ENCODE measurements at places on chromosomes 2 and 18.

DNA sequence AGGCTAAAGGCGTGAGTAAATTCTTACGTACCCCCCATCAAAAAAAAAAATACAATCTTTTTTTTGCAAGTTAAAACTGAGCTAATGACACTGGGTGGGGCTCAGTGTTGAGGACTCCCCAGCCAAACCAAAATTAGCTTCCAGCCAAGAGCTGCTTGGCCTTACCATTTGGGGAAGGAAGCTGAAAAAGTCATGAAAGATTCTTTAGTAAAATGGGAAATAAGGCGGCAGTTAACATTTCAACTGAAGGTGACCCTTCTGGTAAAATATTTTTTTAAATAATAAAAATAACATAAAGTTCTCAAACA, 16.4 kb downstream of the SMAD7 start:
- no peak for DNase-seq

DNA sequence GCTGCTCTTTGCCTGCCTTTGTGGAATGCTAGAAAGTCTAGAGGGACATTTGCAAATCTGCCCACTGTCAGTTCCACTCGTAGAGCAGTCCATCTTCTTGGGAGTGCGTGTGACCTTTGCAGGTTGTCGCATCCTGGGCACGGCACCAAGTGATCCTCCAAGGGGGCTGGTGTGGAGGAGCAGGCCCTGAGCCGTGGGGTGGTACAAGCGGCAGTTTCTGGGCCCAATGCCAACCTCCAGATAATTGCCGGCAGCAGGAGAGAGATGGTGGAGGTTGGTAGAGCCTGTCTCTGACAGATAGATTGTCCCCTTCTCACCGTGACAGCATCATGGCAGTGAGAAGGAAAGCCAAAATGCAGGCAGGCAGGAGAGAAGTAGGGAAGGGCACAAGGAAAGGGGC, 150.7 kb upstream of the SLC14A2 start:
- DNase-seq = no peak

- peak; percentile 95 for DNase-seq
These were observed 56.7 kb downstream of the CYRIA start for GRCh38 chr2:16608661-16609643.

- no peak for DNase-seq
These were observed 9.4 kb downstream of the ITGAV start for GRCh38 chr2:186599186-186599778.

DNA sequence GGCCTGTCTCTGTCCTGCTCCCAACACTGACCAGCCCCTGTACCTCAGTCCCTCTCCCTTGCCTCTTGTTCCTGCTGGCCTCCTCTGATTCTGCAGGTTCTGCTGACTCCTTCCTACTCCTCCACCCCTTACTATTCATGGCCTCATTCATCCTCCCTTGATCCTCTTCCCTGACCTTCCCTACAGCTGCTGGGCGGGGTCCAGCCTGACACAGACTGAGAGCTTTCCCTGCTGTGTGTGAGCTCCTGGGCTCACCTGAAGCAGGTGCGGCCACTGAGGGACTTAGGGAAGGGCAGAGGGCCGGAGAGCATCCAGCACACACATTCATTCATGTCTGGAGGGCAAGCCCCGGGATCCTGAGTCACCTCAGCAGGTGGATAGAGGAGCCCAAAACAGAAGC, 185.6 kb downstream of the CTIF start:
- no peak for DNase-seq

GRCh38 chr2:54574107-54574859, 118.2 kb downstream of the SPTBN1 start:
- DNase-seq = no peak

- DNase-seq = no peak
These were observed 56.1 kb downstream of the LTBP1 start for GRCh38 chr2:33002863-33003262.

- DNase-seq = no peak
These were observed 453.0 kb downstream of the GALR1 start for GRCh38 chr18:77702686-77703085.

- DNase-seq = no peak
These were observed 40.4 kb downstream of the PTPN2 start for GRCh38 chr18:12843420-12844350.

- no peak for DNase-seq
These were observed 599.9 kb downstream of the RNF144A start for GRCh38 chr2:7517088-7517487.

- no peak for DNase-seq
These were observed 115.4 kb upstream of the ZNF521 start for GRCh38 chr18:25467226-25467987.

DNA sequence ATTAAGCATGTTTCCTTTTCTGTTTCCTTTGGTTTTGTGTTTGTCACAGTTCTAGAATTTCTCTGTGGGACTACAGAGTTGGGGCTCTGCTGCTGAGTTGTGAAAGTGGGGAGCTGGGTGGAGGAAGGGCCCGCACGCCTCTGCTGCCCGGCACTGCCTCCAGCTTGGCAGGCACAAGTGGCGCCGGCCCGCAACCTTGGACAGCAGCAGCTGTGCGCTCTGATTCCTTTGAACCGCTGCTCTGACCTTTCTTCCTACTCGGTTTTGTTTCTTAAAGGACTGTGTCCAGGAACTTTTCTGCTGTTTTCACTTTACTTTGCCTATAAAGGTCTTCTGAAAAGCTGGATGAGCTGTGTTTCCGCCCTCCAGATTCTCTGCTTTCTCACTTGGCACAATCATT, 137.6 kb upstream of the ALPP start:
- DNase-seq = no peak

- DNase-seq = no peak
These were observed 105.8 kb downstream of the SOCS6 start for GRCh38 chr18:70394672-70395071.

DNA sequence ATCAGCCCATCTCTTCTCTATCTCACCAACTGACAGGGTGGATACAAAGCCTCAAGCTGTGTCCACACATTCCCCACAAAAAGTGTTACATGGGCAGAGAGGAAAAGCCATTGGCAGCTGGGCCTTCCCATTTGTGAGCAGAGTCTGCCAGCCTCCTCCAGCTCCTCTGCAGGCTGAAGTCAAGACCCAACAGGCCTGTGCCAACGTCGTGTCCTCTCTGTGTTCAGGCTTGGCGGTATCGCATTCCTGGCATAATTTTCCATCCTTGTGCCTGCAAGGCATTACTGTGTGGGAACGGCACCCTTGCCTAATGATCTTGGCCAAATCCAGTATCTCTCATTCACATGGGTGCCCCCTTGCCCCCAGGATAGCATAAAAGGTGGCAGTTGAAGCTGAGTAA, 41.5 kb upstream of the APCDD1 start:
- DNase-seq = no peak

GRCh38 chr2:190653931-190654330, 5.0 kb downstream of the NAB1 start:
- DNase-seq = no peak

- no peak for DNase-seq
These were observed 130.2 kb upstream of the DLX2 start for GRCh38 chr2:172232708-172233396.

DNA sequence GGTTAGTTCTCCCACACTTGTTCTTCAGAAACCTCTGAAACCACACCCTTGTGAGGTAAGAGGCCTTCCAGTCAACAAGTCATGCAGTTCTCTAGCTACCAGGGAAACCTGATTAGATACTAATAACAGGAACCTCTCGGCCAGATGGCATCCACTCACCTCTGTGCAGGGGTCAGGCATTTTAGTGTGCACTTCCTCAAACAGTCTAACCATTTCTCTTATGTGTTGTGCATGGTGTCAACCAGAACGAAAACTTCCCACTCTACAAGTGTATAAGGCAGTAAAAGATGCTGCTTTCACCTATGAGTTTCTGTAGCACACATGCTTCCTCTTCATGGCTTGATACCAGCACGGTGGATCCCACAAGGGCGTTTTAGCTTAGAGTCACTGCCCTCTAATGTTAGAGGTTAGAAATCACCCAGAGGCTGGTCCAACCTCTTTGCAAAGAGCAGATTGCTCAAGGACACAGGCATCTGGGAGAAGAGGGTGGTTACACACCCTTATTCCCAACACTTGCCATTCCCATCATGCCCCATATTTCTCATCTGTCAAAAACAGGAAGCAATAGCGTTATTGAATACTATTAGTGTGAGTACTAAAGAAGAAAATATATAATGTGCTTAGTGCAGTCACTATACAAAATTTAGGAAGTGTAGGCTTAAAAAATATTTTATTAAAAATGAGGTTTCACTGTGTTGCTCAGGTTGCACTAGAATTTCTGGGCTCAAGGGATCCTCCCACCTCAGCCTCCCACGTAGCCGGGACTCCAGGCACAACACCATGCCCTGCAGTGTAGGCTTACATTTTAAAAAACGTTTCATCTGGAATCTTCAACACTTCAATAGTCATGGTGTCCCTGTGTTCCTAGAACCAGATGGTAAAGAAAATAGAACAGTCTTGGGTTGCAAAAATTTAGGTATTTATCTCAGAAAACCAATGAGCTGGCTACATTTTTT, 34.5 kb upstream of the RAB31 start:
- DNase-seq = no peak

GRCh38 chr2:23219666-23220065, 165.3 kb upstream of the KLHL29 start:
- DNase-seq = no peak

- no peak for DNase-seq
These were observed 84.6 kb downstream of the FBXO15 start for GRCh38 chr18:74063023-74063422.

- DNase-seq = no peak
These were observed 23.5 kb downstream of the HDLBP start for GRCh38 chr2:241291977-241292376.

- DNase-seq = no peak
These were observed 56.9 kb downstream of the COL4A4 start for GRCh38 chr2:227106845-227107759.
